ENCODE measurements at places on chromosomes 4 and X.

DNA sequence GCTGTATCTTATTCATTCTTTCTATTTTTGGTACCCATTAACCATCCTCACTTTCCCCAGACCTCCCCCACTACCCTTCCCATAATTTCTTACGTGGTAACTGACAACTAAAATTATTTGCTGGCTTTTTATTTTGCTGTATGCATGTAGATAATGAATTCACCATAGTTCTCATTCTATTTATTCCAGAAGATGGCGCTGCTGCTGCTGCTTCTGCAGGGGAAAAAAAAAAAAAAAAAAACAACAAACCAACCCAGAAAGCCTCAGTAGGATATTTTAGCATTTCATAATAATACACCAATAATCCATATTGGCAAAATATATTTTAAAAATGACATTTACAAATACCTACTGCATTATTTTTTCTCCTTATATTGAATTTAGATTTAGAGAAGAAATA lies 416.6 kb upstream of the MAGEB18 start:
- DNase-seq, result peak; percentile 8

DNA sequence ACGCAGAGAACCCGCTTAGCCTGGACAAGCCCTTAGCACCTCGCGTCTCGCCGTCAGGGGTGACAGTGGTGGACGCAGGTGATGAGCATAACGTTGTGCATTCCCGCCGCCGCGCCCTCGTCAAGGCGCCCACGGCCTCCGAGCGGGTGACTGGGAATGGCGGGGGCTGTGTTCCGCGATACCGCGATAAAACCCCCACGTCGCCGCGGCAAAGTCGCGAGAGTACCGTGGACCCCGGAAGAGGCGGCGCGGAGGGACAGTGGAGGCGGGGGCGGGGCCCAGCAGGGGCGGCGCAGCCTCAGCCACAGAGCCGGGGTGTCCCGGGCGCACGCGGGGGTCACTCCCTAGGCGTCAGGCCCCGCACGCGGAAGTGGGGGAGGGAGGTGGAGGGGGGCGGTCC lies 53.8 kb downstream of the ZFYVE28 start:
- DNase-seq, result no peak

GRCh38 chr4:4752025-4752424 lies 107.4 kb upstream of the MSX1 start:
- DNase-seq, result no peak

DNA sequence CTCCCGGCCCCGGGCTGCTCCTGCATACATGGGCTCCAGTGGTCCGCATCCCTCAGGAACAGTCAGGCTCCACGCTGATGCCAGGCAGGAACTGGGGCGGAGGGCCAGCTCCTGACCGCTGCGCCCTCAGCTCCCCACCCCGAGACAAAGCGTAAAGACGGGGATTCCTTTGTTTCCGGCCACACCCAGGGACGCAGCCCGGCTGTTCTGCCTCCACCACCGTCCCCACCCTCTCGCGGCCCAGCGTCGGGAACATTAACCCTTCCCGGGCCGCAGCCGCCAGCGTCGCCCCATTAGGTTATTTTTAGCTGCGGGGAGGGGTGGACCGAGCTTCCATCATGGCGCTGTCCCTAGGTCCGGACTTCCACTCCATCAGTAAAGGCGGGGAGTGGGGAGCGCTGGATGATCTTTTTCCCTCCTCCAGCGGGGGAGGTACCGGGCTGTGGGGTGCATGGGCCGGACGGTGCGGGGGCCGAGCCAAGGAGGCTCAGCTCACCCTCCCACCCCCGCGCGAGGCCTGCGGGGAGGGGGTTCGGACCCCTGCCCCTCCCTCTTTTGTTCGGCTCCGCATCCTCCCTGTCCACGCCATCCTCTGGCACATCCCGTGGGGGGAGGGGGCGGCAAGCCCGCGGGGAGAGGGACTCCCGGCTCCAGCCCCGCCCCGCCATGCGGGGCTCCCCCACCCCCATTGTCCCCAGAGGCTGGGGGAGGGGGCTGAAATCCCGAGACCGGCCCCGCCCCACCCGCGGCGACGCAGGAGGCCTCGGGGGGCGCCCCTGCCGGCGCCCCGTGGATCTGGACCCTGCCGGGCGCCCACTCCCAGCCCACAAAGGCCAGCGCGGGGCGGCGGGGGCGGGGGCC lies 5.3 kb downstream of the CRMP1 start:
- DNase-seq, result no peak

DNA sequence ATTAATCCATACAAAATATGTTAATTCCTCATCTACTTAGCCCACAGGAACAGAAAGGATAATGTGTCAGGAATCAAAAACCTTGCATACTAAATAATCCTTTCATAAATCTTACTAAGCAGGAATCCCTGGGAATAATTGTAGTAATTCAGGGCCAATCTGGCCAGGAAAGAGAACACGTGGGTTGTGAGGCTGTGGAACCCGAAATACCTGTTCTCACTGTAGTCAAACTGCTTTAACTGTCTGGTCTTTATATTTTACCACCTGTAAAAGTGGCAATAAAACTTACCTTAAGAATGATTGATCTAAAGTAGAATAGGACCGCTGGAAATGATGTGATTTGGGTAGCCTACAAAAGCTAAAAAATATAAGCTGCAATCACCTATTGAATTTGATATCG lies 1620.9 kb downstream of the STIM2 start:
- DNase-seq, result peak; percentile 22

GRCh38 chr4:74874753-74875367 lies 58.1 kb upstream of the PARM1 start:
- peak; percentile 87 for DNase-seq

DNA sequence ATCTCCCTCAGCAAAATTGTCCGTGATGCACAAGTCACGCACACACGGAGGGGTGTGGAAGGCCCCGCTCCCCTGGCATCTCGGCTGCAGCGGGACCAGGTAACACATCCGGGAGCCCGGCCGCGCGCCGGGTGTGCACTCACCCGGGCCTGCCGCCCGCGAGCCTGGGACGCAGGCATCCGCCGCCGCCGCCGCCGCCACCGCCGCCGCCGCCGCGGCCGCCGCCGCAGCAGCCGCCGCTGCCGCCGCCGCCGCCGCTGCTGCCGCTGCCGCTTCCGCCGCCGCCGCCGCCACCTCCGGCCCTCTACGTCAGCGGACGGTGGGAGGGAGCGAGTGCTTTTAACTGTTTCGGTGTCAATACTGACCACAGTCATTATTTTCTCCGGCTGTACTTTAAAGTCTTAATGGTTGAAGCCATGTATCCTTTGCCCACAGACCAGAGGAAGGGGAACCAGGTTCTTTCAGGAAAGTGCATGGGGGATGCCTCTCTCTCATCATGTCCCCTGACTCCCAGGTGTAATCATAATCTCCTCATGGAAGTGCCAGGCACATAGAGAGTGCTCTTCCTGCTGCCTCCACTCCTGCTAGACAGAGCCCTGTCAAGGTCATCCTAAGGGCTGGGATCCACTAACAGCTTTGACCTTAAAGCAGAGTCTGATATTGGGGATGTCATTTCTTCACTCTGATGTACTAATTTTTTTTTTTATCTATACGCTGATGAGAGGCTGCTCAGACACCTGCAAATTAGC lies 38.0 kb downstream of the MAGEE2 start:
- DNase-seq, result peak; percentile 31

Measured in left kidney (tissue), 8 donors.